Activated CD4-positive, alpha-beta memory T cell treated with anti-CD3 and anti-CD28 coated beads for 36 hours (primary cell): ENCODE measurements at places on chromosomes 16 and 17. TPM values are rescaled to one million over a fixed set of nuclear protein-coding genes. Genes with fewer than 3 reads are reported as not detected.

GRCh38 chr16:22285080-22285479, 12.1 kb upstream of the POLR3E start:
- no peak for DNase-seq

DNA sequence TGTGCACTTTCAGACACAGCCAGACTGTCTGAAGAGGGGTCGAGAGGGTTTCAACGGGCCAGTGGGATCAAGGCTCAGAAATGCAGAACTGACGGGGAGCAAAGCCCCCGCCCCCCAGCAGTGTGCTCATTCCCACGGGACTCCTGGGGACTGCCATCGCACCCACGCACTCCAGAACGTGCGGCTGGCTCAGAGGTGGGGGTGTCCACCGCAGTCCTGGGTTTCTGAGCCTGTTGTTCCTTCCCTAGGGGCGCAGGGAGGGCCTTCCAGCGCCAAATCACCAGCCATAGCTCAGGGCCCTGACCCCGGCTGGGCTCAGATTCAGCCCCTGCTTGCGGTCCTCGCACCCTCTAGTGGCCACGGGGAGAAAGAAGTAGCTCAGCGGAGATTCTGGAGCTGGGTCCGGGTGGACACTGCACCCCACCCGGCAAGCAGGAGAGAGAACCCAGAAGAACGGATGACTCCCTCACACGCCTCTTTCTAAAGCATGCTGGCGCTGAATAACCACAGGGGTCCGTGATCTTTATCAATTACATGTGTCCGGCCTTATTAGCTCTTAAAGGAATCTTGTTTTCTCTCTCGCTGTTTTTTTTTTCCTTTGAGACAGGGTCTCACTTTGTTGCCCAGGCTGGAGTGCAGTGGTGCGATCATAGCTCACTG, 45.0 kb upstream of the USP7 start:
- DNase-seq = peak; percentile 78

DNA sequence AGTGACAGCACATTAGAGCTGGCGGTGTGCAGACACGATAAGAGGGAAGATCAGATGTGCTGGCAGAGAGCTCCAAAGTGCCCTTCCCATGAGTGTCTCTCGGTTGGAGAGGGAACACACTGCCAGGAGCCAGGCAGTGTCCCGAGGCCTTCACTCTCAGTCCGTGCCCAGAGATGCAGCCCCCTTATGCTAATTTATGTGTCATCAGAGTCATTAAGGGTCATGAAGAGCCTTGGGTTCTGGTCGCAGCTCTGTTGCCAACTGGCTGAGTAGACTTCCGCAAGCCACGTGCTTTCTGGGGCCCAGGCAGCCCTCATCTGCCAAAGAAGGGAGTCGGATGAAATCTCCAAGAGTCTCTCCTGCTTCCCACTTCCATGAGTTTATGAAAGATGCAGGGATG, 232.5 kb downstream of the MSI2 start:
- DNase-seq = no peak

The ARMC7 gene
- 8.2 TPM for total RNA-seq

The CBFB gene
- total RNA-seq = 155 TPM

- no peak for DNase-seq
Measured at GRCh38 chr16:24990803-24991202, 24.4 kb downstream of the ARHGAP17 start.

DNA sequence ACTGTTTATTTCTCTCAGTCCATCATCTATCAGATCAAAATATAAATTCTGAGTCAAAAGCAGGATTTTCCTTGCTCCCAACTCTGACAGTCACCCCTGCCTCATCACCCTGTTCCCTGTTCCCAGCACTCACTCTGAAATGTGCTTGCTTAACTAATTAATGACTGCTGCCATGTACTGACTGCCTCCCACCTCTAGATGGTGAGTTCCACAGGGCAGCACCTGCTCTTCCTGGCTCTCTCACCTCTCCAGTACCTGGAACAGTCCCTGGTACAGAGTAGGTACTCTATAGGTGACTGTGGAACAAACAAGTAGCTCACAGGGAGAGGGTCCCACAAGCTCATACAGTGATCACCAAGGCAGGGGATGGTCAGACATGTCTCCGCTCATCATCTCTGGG, 114.3 kb upstream of the C16orf82 start:
- no peak for DNase-seq

DNA sequence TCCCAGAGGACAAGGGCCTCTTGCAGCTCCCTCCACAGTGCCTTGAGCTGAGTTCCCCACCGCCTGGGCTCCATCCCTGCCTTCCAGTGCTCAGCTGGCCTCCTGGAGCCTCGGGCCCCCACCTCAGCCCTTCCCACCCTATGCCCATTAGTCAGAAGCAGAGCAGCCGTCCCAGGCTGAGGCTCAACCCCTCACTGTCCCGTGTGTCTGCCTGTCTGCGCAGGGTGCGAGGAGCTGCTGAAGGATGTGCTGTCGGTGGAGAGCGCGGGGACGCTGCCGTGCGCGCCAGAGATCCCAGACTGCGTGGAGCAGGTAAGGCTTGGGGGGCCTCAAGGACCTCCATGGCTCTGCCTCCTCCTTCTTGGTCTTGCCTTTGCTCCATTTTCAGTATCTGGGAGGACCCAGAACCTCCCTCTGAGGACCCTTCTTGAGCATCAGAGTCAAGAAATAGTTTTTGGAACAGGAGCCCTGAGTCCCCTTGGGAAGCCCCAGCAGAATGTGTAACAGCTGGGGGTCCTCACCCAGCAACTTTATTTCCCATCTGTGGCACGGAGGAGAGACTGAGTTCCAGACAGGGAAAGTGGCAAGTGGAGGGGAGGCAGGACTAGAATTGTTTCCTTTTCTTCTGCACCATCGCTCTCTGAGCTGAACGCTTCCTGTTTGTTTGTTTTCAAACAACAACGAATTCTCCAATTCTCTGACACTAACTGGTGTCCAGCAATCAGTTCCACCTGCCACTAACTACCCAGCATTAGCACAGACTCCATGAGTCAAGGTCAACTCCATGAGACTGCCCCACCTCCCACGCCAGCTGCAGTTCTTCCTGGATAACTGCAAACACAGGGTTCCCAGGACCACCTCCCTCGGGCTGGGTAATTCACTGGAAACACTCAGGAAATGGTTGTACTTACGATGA, 42.6 kb downstream of the RAB11FIP4 start:
- no peak for DNase-seq

DNA sequence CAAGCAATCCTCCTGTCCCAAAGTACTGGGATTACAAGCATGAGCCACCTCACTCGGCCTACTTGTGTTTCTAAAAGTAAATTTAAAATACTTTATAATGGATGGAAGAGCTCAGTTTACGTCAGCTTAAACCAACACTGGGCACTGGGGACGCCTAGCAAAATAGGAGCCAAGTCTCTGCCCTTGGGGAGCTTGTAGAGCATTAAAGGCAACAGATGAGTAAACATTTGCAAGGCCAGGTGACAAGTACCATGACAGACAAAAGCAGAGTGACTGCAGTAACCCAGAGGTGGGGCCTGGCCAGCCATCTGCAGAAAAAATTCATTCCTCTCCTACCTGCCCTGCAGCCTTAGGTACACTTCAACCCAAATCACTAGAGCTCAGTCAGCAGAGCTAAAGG, 12.1 kb upstream of the NLK start:
- DNase-seq = no peak

DNA sequence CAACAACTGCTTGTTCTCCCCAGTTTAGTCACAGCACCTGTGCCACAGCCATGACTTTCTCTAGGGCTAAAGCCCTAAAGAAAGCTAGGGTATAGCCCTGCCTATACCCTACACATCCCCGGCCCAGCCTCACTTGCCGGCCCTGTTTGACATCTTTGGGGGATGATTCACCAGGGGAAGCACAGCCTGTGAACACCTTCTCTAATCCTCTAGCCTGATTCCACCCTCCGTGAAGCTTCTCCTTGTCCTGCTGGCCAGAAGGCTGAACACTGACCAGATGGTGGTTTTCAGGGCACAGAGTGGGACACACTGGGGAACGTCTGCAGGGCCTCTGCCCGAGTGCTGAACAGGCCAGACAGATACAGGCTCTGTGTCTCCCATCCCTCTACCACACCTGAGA, 6.0 kb downstream of the CLEC16A start:
- no peak for DNase-seq

GRCh38 chr17:56173026-56173425, 19.8 kb downstream of the ANKFN1 start:
- DNase-seq = no peak

- DNase-seq = no peak
Measured at GRCh38 chr16:83715217-83715920, 92.4 kb upstream of the HSBP1 start.

The CES3 gene
- 3.0 TPM for total RNA-seq

GRCh38 chr16:6573577-6573976, 759.1 kb upstream of the RBFOX1 start:
- no peak for DNase-seq

GRCh38 chr17:80064696-80065095, 28.3 kb downstream of the CCDC40 start:
- DNase-seq = no peak

The CCL4 gene
- total RNA-seq = 917 TPM

DNA sequence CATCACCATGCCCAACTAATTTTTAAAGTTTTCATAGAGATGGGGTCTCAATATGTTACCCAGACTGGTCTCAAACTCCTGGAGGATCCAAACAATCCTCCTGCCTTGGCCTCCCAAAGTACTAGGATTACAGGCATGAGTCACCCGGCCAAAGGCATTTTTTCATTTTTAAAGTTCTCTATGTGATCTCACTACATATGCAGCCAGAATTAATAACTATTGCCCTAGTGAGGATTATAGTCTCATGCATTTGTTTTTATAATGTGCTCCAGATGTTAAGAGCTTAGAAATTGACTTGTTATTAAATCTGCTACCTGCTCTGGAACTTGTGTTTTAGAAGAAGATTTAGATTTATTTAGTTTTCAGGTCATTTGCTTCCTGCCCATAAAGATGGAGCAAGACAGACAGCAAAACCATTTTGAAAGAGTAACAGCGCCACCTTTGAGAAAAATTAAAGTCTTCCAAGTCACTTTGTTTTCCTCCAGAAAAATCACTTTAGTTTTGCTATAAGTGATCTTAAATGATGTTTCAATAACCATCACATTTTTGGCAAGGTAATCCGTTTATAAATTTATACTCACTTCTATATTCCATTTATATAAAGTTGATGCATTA, 79.5 kb downstream of the CA4 start:
- no peak for DNase-seq

The KRT20 gene
- not detected for total RNA-seq

The CANT1 gene
- 65.4 TPM for total RNA-seq

DNA sequence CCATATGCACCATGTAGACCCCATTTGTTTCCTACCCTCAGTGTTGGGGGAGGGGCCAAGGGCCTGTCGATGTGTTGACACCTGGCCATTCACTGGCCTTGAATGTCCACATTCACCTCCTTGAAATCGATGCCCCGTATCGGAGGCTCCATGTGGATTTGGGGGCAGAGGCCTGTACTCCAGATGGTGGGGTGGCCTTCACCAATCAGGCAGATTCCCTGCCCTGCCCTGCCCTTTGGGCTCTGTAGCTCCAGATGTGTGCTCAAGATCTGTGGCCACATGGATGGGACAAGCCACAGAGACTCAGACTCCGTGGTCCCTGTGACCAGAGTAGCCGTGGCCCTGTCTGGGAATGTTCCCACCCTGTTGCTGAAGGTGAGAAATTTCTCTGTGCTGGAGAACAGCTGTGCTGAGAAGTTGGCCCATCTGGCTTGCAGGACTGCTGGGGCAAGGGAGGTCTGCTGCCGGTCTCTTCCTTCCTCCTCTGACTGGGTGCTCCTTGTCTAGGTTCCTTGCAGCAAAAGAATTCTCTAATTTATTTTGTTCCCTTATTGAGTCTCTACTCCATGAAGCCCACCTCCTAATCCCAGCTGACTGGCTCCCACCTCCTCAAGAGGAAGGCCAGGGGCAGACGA, 221.3 kb downstream of the SEC14L1 start:
- no peak for DNase-seq

The CNTNAP4 gene
- not detected for total RNA-seq

The CCL15 gene
- not detected for total RNA-seq

The OTOP2 gene
- not detected for total RNA-seq

DNA sequence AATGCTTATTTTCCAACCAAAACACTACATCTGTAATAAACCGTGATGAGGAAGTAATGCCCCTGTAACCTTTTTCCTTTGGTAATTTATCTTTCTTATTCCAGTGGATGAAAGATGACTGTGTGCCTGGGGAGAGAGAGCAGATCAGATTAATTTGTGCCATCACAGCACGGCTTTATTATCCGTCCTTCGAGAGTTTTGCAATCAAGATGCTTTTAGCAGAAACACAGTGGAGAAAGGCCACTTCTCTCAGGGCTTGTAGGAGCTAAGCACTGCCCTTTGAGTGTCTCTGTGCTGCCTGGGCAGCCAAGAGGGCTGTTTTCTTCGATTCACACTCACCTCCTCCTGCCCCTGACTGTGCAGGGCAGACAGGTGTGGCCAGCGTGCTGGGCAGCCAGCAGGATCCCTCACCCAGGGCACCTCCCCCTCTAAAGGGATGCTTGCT, 190.2 kb downstream of the PRKCA start:
- no peak for DNase-seq

DNA sequence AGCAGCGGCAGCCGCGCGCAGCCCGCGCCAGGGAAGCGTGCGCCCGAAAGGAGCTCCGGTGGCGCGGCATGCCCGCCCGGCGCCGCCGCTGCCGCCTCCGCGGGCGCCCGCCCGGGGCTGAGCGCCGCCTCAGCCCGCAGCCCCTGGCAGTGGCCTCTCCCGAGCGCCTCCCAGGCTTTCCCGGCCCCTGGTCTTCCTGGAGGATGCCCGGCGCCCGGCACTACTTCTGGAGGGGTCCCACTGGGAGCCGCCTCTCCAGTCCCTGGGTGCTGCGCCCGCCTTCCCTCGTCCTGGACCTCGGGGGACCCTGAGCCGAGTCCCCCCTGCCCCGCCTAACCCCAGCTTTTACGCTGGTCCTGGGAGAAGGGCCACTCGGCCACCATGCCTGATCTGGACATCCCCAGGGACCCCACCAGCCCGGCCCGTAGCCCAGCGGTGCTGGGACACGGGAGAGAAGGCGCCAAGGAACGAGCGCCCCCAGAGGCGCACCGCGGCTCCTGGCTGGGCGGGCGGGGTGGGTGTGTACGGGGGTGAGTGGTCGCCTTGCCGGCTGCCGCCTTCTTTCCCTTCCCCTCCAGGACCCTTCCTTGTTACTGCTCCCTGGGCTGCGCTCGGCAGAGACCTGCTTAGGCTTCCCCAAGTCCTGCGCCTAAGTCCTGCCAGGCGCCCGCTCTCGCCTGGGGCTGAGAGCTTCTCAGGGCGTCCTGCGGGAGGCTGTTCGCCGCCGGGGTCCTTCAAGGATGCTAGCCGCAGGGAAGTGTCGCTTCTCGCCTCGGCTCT, 704 bp downstream of the ASIC2 start:
- DNase-seq = no peak

DNA sequence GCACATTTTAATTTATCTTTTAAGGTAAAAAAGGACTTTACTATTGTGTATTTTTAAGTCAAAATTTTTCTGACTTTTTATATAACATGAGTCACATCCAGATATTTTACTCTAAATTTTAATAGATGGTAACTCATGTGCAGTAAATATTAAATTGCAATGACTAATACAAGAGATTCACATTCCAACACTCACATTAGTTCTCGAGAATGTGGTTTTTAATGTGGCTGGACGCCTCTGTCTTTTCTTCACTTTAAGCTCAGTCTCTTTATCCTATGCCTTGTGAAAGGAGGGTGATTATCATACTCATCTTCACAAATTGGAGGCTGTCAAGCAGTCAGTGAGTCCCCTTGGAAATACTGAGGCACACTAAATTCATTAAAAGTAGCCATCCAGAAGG, 315.6 kb downstream of the HS3ST3B1 start:
- DNase-seq = no peak

GRCh38 chr17:48455791-48456190, 25.8 kb upstream of the SKAP1 start:
- no peak for DNase-seq

The CEMP1 gene
- total RNA-seq = not detected

- DNase-seq = no peak
Measured at GRCh38 chr17:53135969-53136368, 686.8 kb upstream of the KIF2B start.
